Mesothelial cell of epicardium (in vitro differentiated cells): ENCODE measurements at places on chromosomes 5 and 9.

- DNase-seq = no peak
Measured at GRCh38 chr5:96189028-96189826, 227.6 kb upstream of the ELL2 start.

DNA sequence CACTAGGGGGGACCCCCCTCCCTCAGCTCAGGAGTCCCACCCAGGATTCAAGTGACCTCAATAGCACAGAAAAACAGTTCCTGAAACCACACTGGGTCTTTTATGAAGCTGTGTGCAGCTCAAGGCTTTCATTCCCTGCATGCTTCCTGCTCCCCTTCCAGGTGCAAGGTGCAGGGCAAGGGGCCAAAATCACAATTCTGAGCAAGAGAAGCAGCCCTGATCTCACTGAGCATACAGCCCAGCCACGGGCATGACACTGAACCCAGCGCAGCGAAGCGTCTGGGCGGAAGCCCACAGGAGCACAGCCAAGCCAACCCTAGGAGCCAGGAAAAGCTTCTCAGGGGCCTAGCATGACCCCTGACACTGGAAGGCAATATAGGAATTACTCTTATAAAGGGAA lies 62.9 kb downstream of the IRX2 start:
- no peak for DNase-seq

DNA sequence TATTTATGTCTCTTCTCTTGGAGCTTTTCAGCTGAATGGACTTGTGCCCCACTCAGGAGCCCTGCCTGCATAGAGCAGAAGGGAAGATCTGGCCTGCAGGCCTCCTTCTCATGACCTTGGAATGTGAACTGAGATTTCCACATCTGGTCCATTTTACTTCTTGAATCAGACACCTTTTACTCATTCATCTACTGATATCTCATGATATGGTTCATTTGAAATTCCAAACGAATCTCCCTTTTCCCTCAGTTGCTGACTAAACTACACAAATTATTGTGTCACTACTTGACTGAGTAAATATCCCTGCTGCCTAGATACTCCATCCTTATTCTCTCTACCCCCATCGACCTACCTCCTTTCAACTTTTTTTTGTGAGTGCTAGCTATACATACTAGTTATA lies 138.7 kb downstream of the PLCXD3 start:
- DNase-seq = no peak

GRCh38 chr5:120550358-120550757 lies 86.3 kb downstream of the PRR16 start:
- DNase-seq = no peak

- no peak for DNase-seq
Measured at GRCh38 chr5:37807621-37808301, 32.1 kb downstream of the GDNF start.

DNA sequence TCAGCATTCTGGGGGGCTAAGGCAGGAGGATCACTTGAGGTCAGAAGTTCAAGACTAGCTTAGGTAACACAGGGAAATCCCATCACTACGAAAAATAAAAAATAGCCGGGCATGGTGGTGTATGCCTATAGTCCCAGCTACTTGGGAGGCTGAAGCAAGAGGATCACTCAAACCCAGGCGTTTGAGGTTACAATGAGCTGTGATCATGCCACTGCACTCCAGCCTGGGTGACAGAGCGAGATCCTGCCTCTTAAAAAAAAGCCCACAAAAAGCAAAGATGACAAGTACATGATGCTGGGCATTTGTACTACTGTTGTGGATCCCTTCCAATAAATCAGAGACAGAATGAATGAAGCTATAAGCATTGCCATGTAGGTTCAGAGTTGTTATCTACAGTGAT lies 320.1 kb upstream of the PANK3 start:
- DNase-seq = no peak

- no peak for DNase-seq
Measured at GRCh38 chr9:93022721-93023520, 35.6 kb upstream of the SUSD3 start.

DNA sequence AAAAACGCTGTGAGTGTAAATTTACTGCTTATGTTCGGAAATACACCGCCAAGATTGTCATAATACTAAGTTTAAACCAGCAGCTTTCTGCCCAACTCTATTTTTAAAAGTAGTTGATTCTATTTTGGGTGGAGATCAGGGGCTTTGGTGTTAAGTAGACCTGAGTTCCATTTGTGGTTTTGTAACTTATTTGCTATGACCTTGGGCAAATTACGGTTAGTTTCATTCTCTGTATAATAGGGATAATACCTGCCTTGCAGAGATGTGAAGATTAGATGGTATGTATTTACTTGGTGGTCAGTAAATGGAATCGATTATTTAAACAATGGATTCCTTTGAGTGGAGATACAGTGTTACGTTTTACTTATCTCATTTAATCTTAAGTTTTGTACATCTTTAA lies 1.6 kb downstream of the RAD23B start:
- DNase-seq = no peak

DNA sequence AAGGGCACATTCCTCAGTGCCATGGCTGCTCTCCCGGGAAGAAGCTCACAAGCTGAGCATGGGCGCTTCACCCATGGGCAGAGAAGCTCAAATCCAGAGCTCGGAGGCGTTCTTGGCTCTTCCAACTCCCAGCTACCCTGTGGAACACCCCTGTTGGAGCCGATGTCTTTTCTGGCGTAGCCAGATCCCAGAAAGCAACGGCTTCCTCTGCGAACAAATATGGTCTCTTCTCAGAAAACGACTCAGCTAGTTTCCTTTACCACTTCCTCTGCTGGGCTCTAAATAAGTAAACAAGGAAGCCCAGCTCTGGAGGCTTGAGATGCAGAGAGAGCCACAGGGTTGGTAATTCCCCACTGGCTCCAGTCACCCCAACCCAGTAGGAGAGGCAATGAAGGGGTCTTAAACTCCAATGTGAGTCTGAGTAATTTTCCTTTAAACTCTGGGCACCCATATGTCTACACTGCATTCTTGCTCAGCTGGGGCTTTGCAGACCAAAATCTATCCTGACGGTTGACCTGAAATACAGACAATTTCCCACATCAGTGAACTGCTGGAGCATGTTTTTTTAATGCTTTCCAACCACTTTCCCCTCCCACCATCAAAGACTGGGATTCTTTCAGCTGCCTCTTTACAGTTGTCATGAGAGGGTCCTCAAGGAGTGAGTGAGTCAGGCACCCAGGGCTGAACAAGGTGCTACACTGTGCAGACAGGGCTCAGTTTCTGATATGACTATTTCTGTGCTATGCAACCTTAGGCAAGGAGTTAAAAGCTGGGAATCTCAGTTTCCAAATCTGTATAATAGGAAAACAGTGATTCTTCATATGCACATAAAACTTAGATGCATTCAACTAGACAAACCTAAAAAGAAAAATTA lies at the start of gene LCP2:
Gene LCP2, minus strand, starts transcription at position 189 of the 874 bp plus-strand sequence. Its CDS starts 166 bp downstream, at position 23.
- DNase-seq = no peak

GRCh38 chr5:53126521-53126920 lies 17.0 kb upstream of the MOCS2 start:
- DNase-seq = no peak

GRCh38 chr9:6645355-6646292 lies at the start of gene GLDC:
GLDC (minus strand) TSS chr9:6645729; CDS start chr9:6645499, 230 bp downstream.
- DNase-seq = peak; percentile 53

DNA sequence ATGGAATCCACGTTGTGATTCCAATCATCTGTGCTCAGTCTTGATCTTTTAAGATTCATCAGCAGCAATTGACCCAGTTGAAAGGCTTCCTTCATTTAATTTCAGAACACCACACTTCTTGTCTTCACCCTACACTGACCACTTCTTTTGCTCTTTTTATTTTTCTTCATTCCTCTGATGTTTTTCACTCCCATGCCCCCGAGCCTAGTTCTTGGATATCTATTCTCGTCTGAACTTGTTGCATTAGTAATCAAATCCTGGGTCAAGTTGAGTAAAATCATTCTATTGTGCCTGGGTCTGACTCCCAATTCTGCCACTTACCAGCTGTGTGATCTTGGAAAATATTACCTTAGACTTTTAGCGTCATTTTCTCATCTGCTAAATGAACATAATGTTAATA lies 356.5 kb downstream of the CDH12 start:
- DNase-seq = no peak

DNA sequence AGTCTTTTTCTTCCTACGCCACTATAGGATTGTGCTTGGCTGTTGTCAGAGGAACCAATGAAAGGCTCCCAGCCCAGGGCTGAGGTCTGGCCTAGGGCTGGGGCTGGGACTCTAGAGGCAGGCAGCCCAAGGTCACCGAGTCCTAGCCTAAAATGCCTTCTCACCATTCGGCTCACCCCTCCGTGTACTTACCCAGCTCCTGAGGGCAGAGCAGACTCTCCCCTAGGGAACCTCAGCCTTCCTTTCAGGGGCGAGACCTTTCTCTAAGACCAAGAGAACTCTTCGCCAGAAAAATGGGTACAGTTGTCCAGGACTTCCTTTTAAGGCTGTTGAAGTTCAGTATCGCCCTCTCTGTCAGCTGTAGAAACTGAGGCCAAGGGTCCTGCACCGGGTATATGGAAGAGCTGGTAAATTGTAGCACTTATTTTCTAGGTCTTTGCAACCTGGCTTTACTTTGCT lies 1.7 kb upstream of the SPRY4 start:
- DNase-seq = no peak

- DNase-seq = peak; percentile 51
Measured at GRCh38 chr5:115170134-115170928, 623 bp upstream of the TRIM36 start.

- no peak for DNase-seq
Measured at GRCh38 chr9:110114859-110115201, 93.1 kb downstream of the C9orf152 start.

DNA sequence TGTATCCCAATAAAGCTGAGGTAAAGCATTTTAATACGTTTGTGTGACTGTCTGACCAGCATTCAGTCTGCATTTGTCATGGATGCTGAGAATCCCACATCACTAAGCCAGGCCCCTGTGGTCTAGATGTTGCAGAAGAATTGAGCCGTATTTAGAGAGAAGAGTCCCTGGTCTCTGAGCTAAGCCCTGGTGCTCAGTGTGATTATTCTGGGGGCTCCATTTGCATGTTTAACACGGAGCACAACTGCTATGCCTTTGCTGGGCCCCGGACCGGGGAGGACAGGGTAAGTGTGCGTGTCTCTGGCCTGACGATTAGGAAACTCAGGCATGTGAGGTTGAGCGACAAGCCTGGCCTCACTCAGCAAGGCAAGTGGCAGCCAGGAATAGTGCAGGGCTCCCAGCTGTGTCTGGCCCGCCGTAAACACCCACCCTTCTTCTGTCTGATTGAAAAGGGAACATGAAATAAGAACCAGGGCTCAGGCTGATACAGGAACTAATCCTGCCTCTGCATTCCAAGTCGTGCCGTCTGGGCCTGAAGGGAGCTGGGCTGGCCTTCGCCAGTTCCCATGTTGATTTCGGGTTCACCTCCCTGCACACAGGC lies 22.3 kb downstream of the FAM78A start:
- no peak for DNase-seq

DNA sequence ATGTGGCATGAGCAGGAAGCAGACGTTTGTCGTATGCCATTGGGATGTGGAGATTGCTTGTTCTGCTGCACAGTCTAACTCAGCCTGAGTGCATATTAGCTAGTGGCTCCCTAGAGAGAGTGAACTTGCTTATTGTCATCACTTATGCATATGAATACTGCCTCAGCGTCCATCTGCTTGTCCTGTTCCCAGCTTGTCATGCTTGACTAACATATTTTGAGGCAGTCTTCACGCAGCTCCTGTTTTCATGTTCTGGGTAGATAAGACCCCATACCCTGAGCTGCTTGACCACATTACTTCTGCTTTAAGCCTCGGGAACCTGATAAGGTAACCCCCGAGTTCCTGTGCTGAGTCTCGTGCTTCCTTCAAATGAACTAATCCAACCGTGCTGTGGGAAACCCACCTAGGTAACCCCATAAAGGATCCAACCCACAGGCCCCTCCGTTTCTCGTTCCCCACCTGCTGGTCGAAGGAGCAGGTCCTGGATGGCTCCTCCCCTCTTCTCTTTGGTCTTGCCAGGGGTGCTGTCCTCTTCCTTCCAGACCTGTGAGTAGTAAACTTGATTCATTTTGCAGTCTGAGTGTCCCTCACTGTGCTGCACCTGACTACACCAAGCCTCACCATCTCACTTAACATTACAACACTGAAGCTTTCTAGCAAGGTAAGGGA lies 25.0 kb downstream of the ANKRD33B start:
- no peak for DNase-seq

- DNase-seq = no peak
Measured at GRCh38 chr5:126301056-126301455, 122.2 kb upstream of the GRAMD2B start.

DNA sequence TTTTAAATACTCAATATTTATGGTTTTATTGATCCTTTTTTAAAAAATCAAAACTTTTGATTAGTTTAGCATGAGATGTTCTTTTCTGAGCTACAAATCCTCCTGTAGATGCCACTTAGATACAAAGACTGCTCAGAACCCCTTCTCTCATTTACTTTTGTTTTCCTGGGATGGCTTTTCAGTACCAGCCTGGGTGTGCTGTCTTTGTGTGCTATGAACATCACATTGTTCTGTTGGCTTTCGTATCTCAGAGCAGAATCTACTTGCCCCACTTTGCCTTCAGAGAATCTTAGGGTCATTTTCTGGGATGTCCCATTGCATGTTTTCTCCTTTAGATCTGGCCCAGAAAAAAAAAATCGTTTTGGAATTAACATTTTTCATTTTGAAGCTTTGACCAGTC lies 85.9 kb downstream of the RASGRF2 start:
- DNase-seq = no peak

- DNase-seq = no peak
Measured at GRCh38 chr5:141590127-141590526, 28.7 kb downstream of the DIAPH1 start.

DNA sequence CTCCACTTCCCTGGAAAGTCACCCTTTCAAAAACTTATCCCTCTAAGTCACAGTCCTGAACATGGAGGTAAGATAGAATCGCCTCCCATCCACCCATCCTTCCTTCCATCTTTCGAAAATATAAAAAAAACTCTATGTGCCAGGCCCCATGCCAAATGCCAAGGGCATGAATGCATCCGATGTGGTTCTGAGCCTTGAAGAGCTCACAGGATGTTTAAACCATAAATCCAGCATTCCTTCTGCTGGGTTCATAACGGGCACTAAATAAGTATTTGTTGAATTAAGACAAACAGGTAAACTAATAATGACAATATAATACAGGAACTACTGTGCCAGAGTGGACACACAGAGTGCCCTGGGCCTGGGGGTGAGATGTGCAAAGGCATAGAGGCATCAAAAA lies 147.3 kb downstream of the TTLL11 start:
- no peak for DNase-seq
